A549 treated with DMSO at 1 μM for 4 hours (cell line): ENCODE measurements at places on chromosomes 2 and 18. TPM values are rescaled to one million over a fixed set of nuclear protein-coding genes. Genes with fewer than 3 reads are reported as not detected.

CNDP2 gene
- total RNA-seq = 74.0 to 94.3 TPM (median 84.1 TPM) in 5 replicates

SIX2 gene
- total RNA-seq = 0.16 to 0.39 TPM (median 0.21 TPM) in 5 replicates

LIMS3 gene
- not detected in 5 replicates for total RNA-seq

STAMBP gene
- total RNA-seq = 45.1 to 57.3 TPM (median 50.2 TPM) in 5 replicates

TOGARAM2 gene
- 0.12 to 0.33 TPM (median 0.15 TPM) in 5 replicates for total RNA-seq

CRYGD gene
- not detected in 5 replicates for total RNA-seq

EHBP1 gene
- total RNA-seq = 48.9 to 72.7 TPM (median 64.7 TPM) in 5 replicates

CERKL gene
- 0.30 to 0.40 TPM (median 0.34 TPM) in 5 replicates for total RNA-seq

KYNU gene
- 304 to 362 TPM (median 328 TPM) in 5 replicates for total RNA-seq

OBSL1 gene
- 17.7 to 24.2 TPM (median 20.1 TPM) in 5 replicates for total RNA-seq

DSC3 gene
- 1.6 to 2.5 TPM (median 1.8 TPM) in 5 replicates for total RNA-seq

SATB2 gene
- 3.3 to 3.9 TPM (median 3.6 TPM) in 5 replicates for total RNA-seq

KIF1A gene
- 0.62 to 0.84 TPM (median 0.78 TPM) in 5 replicates for total RNA-seq

EML6 gene
- total RNA-seq = 1.3 to 1.8 TPM (median 1.5 TPM) in 5 replicates

UCN gene
- 0.55 to 2.6 TPM (median 1.8 TPM) in 5 replicates for total RNA-seq

B3GNT7 gene
- 1.1 to 2.3 TPM (median 1.6 TPM) in 5 replicates for total RNA-seq

TXNL4A gene
- 91.5 to 148 TPM (median 142 TPM) in 5 replicates for total RNA-seq

IL37 gene
- total RNA-seq = not detected in 5 replicates

CIB4 gene
- 0.16 to 0.31 TPM (median 0.26 TPM) in 3 of 5 replicates, not detected in the others for total RNA-seq

NPAS2 gene
- 76.8 to 130 TPM (median 103 TPM) in 5 replicates for total RNA-seq

GPBAR1 gene
- 0.07 to 0.23 TPM (median 0.15 TPM) in 5 replicates for total RNA-seq
